Smooth muscle cell of the brain vasculature (primary cell): ENCODE measurements at places on chromosomes 13 and 19.

- no peak for DNase-seq
Measured at GRCh38 chr13:39263033-39263432, 224.8 kb downstream of the NHLRC3 start.

- DNase-seq, result no peak
Measured at GRCh38 chr19:14102102-14102696, 11.6 kb upstream of the SAMD1 start.

- no peak for DNase-seq
Measured at GRCh38 chr13:109756778-109757177, 29.6 kb downstream of the IRS2 start.

- DNase-seq, result no peak
Measured at GRCh38 chr19:11038511-11038910, 50.8 kb upstream of the LDLR start.

- no peak for DNase-seq
Measured at GRCh38 chr19:11530432-11530831, 1.5 kb upstream of the ECSIT start.

DNA sequence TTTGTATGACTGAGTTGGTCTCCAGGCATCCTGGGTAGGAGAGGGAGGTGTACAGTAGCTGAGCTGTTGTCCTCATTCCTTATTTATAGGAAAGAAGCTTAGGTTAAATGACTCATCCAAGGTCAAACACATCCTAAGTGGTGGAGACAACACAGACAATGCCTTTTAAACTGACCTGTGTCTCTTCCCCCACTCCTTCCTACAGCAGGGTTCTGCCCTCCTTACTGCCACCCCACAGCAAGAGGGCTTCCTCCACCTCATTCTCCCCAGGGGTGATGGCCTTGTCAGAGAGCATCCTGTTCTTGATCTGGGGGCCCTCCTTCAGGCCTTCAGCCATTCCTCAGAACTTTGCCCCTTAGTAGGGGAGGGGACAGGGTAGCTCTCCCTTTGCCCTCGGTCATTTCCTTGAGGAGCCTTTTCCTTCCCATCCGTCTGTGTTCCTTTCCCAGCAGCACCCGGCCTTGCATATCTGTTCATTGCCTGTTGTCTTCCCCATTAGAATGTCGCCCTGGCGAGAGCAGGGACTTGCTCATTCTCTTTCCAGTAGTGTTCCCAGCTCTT, 48.2 kb upstream of the GPI start:
- peak; percentile 46 for DNase-seq

- DNase-seq, result no peak
Measured at GRCh38 chr13:40406405-40407120, 259.9 kb downstream of the FOXO1 start.

- peak; percentile 35 for DNase-seq
Measured at GRCh38 chr13:106619688-106620555, 52.0 kb upstream of the ARGLU1 start.

DNA sequence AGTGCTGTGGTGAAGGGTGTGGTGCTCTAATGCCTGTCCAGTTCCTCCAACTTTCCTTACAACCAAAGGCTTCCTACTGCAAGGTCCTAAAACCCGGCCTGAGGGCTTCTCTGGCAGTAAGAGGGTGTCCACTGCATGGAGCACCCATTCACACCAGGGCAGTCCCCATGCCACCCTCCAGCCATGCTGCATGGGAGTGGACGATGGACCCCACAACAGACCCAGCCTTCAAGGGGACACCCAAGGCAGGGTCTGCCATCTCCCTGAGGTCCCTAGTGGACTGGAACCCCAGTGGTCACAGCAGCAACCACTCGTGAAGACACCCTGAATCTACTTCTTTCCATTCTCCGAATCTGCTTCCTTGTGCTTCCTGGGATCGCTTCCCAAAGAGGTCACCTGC, 117.6 kb upstream of the SOX1 start:
- DNase-seq, result no peak

- no peak for DNase-seq
Measured at GRCh38 chr13:39250440-39250839, 212.2 kb downstream of the NHLRC3 start.

GRCh38 chr13:74571811-74572210, 437.6 kb upstream of the KLF12 start:
- no peak for DNase-seq
